ENCODE measurements at places on chromosomes 4 and X. TPM values are rescaled to one million over a fixed set of nuclear protein-coding genes. Genes with fewer than 3 reads are reported as not detected.

DNA sequence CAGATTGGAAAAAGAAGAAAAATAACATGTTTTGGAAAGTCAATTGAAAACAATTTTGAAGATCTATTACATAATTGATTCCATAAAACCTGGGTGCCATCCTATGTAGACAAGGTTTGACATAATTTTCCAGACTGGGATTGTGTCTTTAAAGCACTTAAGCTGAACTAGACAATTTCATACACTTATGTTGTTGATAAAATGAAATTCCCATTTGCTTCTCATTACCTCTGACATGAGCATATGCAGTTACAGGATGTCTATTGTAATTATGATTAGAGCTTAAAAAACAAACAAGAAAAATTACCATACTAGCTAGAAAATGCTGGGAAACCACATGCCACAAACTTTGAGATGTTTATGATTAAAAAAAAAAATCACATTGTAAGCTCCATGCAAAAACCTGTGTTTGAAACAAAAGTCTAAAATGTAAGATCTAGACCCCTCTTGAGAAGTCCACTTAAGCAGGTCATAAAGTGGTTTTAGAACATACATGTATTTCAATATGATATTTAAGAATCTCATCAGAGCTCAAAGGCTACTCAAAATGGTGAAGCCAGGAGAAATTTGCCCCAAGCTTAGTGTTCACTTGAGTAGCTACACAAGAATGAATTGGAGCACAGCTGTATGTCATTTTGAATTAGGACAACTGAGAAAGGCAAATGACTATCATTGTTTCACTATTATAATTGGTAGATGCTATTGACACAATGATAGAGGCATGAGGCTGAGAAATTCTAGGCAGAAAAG, 181.1 kb upstream of the PABPC4L start:
- DNase-seq, result no peak

DNA sequence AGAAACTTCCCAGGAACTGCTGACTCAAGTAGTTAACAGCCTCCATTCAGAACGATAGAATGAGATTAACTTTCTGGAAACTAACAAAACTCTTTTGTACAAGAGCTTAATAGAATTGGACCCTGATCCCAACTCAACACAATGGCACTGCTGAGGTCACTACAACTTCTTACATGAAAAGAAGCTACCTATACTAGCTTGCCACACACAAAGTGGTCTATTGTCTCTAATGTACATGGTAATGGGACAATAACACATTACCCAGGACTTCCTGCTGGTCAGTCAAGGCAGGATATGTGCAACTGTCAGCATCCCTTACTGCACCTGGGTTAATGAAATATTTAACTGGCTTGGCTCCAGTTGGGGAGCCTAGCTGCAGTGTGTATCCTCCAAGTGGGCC, 56.2 kb downstream of the BRCC3 start:
- no peak for DNase-seq

GRCh38 chr4:90833706-90834105, 706.5 kb downstream of the CCSER1 start:
- DNase-seq, result no peak

GRCh38 chr4:125639182-125639621, 324.4 kb downstream of the FAT4 start:
- peak; percentile 22 for DNase-seq

GRCh38 chr4:80107374-80107773, 34.3 kb upstream of the ANTXR2 start:
- DNase-seq, result no peak

GRCh38 chrX:7134981-7135380, 12.5 kb upstream of the STS start:
- no peak for DNase-seq

DNA sequence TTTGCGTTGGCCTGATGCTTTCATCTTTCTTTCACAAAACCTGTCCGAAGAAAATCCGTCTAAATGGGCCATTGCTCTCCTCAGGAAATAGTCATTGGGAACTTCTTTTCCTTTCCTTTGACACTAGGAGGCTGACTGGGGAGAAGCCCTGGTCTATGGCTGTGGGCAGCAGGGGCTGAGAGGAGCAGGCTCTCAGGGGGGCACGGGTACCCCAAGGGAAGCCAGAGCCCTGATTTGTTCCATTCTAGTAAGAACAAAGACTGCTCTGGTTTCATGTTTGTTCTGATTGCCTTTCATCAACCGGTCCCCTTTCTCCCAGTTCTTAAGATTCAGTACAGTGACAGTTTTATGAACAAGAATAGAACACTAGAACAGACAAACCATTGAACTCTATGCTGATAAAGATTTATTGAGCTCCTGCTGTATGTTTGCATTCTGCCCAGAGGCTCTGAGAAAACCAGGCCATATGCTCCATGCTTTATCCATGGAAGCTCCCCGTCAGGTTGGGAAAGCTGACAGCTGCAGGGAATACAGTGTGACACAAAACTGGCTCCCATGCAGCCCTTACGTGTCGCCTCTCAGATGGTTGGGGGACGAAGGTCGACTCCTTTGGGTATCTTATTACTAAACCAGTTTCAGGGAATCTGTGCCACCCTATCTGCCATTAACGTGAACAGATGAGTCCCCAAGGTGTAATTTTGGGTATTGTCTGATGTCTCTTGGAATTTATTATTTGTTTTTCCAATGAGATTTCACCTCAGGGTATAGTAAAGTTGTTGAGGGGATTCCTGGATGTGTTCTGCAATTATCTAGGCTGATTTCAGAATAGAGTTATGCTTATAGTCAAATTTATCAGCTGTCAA, 72.4 kb upstream of the MSANTD1 start:
- no peak for DNase-seq

GRCh38 chrX:153944800-153945150, 332 bp upstream of the RENBP start:
- no peak for DNase-seq

- no peak for DNase-seq
These were observed 943.0 kb upstream of the PRKX start for GRCh38 chrX:4656419-4656818.

DNA sequence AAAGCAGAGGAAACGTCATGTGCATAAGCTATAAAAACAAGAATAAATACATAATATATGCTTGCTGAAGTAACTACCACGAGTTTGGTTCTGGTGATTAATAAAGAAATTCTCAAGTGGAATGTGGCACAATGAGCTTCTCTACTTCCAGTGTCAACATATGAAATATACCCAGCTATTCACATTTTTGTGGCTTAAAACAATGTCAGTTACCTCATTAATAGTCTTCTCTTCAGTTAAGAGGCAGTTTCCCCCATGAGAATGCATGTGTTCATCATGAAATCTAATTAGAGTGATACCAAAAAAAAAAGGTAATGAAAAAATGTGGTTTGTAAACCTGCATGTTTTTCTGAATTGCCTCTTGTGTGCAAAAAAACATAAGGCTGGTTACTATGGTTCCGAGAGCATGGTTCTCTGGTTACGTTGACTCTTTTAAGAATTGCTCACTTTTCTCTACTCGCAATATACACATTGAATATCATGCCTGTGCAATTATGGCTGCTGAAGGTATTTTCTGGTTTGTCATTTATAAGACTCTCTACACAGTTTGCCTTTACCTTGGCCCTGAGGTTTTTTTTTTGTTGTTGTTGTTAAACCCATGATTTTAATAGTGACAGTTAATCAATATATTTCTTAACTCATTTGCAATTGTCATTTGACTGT, 108.2 kb downstream of the PCDH7 start:
- no peak for DNase-seq

GRCh38 chrX:67613366-67613765, 69.5 kb downstream of the AR start:
- no peak for DNase-seq

- no peak for DNase-seq
These were observed 174.9 kb downstream of the QDPR start for GRCh38 chr4:17336986-17337385.

GRCh38 chr4:20151436-20151835, 100.3 kb upstream of the SLIT2 start:
- DNase-seq, result no peak

- DNase-seq, result no peak
These were observed 33.0 kb upstream of the KIAA0232 start for GRCh38 chr4:6749340-6750171.

DNA sequence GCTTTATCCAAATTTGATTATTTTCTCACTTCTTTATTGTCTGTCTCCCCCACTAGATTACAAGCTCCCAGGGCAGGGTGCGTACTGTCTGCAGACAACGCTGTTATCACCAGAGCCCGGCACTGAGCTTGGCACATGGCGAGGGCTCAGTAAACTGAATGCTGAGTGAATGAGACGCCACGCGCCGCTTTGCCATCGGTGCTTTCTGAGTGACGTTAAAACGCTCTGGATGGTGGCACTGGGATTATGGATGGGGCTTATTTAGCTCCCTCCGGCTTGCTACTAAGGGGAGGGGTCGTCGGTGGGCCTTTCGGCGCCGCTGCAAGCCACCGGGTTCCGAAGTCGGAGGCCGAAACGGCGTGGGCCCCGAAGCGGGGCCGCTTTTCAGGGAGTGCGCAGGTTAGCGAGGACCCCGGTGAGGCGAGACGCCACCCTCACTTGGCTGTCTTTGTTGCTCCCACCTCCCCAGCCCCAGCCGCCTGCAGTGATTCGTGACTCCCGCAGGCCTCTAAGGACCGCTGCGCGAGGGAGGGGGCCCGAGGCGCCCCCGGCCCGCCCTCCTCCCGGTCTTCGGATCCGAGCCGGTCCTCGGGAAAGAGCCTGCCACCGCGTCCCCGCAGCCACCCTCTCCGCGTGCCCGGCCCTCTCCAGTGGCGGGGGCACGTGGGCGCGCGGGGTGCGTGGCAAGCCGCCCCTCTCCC, 569 bp upstream of the FHL1 start:
- DNase-seq, result peak; percentile 40

- no peak for DNase-seq
These were observed 90.8 kb downstream of the IRF2 start for GRCh38 chr4:184383497-184384055.

DNA sequence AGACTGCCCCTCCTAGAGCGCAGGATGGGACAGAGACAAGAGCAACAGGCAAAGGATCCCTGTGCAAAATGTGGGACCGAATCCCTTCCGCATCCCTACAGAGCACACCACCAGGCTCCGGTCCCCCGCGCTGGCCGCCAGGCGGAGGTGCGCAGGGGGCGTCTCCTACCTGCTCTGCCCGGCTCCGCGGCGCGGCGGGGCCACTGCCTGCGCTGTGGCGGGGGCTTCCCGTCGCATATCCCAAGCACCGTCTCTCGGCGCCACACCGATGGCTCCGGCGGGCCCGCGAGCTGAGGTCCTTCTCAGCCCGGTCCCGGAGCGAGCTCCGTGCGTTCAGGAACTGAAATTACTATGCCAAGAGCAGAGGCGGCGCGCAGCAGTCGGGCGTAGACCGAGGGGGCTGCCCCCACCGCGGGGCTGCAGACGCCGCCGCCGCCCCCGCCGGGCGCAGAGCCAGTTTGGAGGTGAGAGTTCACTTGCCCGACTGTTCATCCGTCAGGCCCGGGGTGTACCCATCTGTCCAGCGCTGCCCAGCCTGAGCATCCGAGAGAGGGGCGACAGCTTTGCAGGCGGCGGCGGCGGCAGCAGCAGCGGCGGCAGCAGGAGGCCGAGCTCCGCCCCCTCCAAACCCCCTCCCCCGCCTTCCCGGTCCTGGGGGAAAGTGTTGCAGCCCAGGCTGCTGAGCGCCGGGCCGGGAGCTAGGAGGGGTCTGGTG, at the start of gene GPRIN3:
Gene GPRIN3 (minus strand): TSS at position 355 of the 715 bp plus-strand sequence. CDS start 57,690 bp downstream, outside the sequence.
- peak; percentile 68 for DNase-seq

- no peak for DNase-seq
These were observed 10.7 kb downstream of the SEPTIN6 start for GRCh38 chrX:119682019-119682989.

DNA sequence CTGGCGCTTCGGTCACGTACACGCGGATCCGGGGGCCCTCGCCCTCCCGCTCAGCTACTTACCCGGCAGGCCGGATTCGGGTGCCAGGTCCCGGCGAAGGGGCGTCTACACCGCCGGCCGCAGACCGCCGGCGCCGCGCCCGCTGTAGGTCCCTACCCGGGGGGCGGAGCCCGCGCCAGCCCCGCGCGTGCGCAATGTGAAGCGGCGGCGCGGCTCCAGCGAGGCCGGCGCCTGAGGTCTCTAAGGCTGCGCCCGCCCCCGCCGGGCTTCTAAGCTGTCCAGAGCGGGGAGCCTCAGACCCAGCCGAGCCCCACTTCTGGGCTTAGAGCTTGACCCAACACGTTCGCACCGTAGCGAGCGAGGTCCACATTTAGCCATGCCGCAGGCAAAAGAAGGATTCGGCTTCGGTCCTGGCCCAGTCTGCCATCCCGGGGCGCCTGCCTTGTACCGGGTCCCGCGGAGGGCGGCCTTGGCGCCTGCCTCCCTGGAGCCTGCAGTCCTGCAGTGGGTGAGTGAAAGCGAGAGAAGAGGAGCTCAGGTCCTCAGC, at the start of gene ZNF518B:
Gene ZNF518B (minus strand): TSS at position 172 of the 547 bp plus-strand sequence. CDS start 11,098 bp downstream, outside the sequence.
- peak; percentile 72 for DNase-seq

GRCh38 chrX:85859426-85859825, 187.9 kb downstream of the CHM start:
- DNase-seq, result no peak

The GAGE2A gene
- not detected for total RNA-seq

The TCEAL2 gene
- not detected for total RNA-seq

The RTL5 gene
- 2.7 TPM for total RNA-seq

The RRH gene
- total RNA-seq, result not detected

The ADH1A gene
- not detected for total RNA-seq

The STAP1 gene
- total RNA-seq, result not detected

The ASB5 gene
- total RNA-seq, result 2.8 TPM

The TBC1D19 gene
- total RNA-seq, result 8.4 TPM

The TIGD4 gene
- total RNA-seq, result 0.25 TPM

The IL1RAPL1 gene
- total RNA-seq, result 1.6 TPM

The ARHGAP6 gene
- 2.1 TPM for total RNA-seq

Measured in heart left ventricle (tissue), 16 donors.